ENCODE measurements at places on chromosomes 5 and 9.

GRCh38 chr5:1520791-1521453, 2.8 kb downstream of the LPCAT1 start:
- H3K4me3 ChIP-seq = no peak overlapping the region
- H3K36me3 ChIP-seq = peaks cover 29% of the 10 kb centered on the region
- H3K27me3 ChIP-seq = no peaks in the 10 kb centered on the region
- peak overlapping the region; percentile 19 for H3K27ac ChIP-seq

DNA sequence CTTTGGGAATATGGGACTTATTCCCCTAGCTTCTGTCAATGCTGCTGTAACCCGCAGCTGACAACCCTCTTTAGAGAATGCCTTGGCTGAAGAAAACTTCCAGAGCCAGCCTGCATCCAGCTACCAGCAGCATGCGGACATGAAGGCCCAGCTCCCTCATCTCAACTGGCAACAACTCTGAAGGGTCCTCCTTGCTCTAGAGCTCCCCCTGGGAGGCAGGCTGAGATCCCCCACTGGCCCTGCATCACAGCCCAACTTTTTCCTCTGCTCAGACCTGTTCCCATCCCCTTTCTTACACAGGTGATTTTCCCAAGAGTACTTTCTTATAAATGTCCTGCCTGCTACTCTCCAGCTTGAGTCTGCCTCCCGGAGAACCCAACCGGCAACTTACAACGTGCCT, 18.7 kb upstream of the WNT8A start:
- no peaks in the 10 kb centered on the region for H3K36me3 ChIP-seq
- H3K27me3 ChIP-seq = no peaks in the 10 kb centered on the region
- no peaks in the 10 kb centered on the region for H3K4me1 ChIP-seq
- peak; percentile 4 for DNase-seq

GRCh38 chr5:124650147-124650561, 96.3 kb downstream of the ZNF608 start:
- no peak overlapping the region for H3K4me3 ChIP-seq
- peaks cover 53% of the 10 kb centered on the region for H3K27me3 ChIP-seq
- no peak overlapping the region for H3K27ac ChIP-seq

DNA sequence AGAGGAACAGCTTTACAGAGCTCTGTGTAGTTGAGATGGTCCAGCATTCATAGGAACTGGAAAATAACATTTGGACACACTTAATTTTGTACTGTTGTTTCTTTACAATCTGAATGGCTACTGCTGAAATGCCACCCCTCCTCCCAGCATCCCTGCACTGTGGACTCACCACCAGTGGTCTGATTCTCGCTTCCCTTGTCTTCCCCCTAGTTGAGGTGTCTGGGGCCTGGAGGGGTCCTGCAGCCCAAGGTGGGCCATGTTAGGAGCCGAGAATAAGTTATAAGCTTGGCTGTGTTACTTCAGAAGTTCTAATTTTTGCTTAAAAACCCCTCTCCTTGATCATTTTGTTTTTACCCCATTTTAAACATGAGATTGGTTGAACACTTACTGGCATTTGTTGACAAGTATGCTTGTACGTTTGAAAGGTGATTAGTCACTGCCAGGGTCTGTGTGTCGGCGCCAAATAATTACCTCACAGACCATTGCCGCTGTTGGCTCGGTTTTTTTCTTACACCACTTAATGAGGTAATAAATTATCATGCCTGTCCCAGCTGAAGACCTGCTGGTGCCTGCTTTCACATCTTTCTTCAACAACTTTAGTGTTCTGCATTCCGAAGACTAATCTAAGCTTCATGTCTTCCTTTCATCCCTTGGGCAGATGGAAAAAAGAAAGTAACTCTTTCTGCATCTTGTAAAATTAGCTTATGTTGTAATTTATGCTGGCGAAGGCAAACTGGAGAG, 65.8 kb downstream of the MCCC2 start:
- no peak overlapping the region for H3K27ac ChIP-seq
- DNase-seq = no peak
- no peaks in the 10 kb centered on the region for H3K27me3 ChIP-seq
- peaks cover 3% of the 10 kb centered on the region for H3K36me3 ChIP-seq
- no peak overlapping the region for H3K4me3 ChIP-seq
- no peaks in the 10 kb centered on the region for H3K4me1 ChIP-seq

GRCh38 chr5:30693326-30693725, 500.2 kb upstream of the CDH6 start:
- H3K27ac ChIP-seq = no peak overlapping the region
- no peaks in the 10 kb centered on the region for H3K36me3 ChIP-seq
- H3K4me1 ChIP-seq = no peaks in the 10 kb centered on the region
- no peak for DNase-seq
- no peak overlapping the region for H3K4me3 ChIP-seq

All from T-cell (primary cell).